Dermis microvascular lymphatic vessel endothelial cell (primary cell): ENCODE measurements at places on chromosomes 2 and 18.

GRCh38 chr2:30823452-30823851 is 16.2 kb upstream of the CAPN13 start:
- DNase-seq: no peak

DNA sequence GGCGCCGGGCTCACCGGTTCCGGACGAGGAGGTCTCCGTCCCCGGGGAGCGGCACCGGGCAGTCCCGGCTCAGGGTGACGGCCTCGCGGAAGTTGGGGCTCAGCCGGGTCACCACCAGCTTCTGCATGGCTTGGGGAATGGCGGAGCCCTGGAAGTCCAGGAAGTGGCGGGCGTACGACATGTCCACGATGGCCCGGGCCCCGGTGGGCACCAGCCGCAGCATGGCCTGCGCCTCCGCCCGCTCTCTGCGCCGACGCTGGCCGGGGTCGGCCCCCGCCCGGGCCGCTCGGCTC is 157 bp downstream of the PTGR3 start:
- no peak for DNase-seq

- no peak for DNase-seq
Observed at GRCh38 chr18:55748227-55748738, 160.3 kb upstream of the TCF4 start.

- DNase-seq: peak; percentile 10
Observed at GRCh38 chr18:68874361-68874760, 76.5 kb downstream of the CCDC102B start.

DNA sequence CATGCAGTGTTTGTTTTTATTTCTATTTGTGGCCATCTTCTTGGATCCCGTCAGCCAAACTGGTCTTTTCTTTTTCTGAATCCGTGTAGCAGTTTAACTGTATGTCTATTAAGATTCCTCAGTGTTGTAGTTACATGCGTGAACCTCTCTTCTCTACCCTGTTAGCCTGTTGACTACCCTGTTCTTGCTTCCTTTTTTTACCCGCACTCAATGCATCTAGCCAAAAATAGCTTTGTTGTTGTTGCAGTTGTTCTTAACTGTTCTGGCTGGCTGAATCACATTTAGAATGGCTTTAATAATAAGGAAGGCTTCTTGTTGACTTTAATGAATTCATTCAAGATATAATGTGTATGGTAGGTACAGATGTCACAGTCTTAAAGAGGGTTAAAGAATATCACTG is 137.1 kb downstream of the LCLAT1 start:
- no peak for DNase-seq

DNA sequence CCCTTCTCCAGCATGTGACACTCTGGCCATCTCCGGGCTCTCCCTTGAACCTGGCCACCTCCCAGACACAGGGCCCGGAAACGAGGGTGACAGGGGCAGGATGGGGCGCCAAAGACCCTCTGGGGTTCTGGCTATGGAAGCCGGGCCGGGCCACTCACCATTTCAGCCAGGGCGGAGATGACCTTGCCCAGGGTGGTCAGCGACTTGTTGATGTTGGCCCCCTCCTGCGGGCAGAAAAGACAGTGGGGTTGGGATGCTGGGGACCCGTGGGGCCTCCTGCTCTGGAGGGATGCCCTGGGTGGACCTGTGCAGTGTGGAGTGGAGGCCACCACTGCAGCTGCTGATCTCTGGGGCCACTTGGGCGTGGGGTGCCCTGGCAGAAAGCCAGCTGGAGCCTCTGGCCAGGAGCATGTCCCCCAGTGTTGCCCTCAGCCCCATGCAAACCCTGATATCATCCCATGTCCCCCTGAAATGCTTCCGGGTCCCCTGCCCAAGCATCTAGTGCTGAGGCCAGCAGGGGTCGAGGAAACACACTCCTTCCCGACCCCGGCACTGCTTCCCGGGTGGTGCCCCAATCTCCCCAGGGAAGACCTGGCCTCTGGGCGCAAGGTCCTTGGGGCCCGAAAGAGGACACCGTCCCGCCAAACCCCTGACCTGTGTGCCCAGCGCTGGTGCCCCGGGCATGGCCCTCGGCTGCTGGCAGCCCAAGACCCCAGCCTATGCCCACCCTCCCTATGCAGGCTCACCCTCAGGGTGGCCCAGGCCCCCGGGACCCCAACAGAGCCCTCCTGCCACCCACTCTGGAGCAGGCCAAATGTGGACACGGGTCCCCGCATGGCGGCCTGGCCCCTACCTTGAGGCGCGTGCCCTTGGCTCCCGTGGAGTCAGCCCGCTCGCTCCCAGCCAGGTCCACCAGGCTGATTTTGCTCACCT is 36.9 kb downstream of the KIF1A start:
- no peak for DNase-seq

- no peak for DNase-seq
Observed at GRCh38 chr18:9139400-9140039, 2.9 kb downstream of the ANKRD12 start.

DNA sequence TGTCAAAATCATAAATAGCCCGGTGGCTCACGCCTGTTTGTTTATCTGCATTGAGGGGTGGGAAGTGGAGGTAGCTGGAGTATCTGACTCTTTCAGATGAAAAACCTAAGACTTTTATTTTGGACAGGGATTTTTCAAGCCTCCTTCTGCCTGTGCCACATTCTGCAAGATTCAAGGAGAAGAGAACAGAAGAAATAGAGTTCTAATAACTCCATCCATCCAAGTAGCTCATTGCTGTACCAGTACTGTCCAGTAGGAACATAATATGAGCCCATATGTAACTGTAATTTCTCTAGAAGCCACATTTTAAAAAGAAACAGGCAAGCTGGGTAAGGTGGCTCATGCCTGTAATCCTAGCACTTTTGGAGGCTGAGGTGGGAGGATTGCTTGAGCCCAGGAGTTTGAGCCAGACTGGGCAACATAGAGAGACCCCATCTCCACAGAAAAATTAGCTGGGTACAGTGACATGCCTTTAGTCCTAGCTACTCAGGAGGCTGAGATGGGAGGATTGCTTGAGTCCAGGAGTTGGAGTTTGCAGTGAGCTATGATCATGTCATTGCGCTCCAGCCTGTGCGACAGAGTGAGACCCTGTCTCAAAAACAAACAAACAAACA is 35.4 kb upstream of the NT5DC4 start:
- DNase-seq: no peak

DNA sequence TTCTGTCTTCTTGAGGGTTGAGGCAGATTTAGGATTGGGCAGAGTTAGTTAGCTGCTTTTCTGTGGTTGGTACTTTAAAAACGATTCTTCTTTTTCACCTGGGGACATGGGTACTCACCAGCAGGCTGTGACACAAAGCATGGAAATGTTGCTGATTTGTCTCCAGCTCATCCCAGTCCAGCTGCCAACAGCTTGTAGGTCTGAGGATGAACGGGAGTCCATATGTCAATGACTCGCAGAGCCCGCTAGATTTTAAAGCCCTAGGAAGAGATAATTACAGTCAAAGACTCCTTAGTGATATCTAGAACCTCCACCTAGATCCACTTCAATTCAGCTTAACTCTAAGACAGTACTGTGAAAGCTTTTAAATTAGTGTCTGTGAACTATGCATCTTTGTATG is 20.8 kb downstream of the DOK1 start:
- DNase-seq: no peak

GRCh38 chr2:53353135-53354114 is 414.2 kb upstream of the CHAC2 start:
- DNase-seq: no peak

DNA sequence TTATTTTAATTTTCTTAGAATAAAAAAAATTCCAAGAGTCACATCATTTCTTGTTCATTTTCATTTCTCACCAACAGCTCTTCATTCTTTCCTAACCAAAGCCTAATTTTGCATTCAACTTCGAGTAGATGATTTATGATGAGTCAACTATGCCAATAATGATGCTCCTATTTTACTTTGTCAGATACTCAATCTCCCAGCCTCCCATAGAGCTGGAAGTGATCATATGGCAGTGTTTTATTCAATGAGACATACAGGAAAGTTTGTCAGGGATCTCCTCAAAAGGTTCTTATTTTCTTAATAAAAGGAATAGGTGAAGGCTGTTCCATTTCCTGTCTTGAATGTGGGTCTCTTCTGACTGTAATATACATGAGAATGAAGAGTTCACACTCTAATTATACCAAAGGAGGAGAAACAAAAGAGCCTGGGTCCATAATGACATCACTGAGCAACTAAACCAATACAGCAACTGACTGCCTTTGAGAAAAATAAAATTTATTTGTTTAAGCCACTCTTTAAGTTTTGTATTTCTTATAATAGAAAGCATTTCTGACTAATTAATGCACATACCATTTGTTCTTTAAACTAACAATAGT is 231.2 kb upstream of the CYP26B1 start:
- DNase-seq: no peak

GRCh38 chr2:39095624-39096023 is 25.2 kb downstream of the SOS1 start:
- no peak for DNase-seq

DNA sequence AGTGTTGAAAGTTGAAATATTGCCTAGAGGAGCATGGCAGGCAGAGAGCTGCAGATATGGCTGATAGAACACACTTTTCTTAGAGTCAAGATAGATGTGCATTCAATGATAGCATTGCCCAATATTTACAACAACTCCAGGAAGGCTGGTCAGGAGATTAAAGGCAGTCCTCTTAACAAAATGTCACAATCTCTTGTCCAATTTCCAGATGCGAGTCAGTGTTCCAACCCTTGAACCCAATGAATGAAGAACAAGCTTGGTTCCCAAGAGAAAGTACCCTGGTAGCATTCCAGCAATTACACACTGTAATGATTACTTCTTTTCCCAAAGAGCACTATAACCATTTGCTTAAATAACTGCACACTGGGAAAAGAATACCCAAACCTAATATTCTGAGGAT is 839.4 kb upstream of the VRK2 start:
- no peak for DNase-seq

- DNase-seq: no peak
Observed at GRCh38 chr2:71560638-71561011, 107.3 kb downstream of the DYSF start.

GRCh38 chr18:79600596-79600995 is 79.0 kb upstream of the CTDP1 start:
- no peak for DNase-seq

DNA sequence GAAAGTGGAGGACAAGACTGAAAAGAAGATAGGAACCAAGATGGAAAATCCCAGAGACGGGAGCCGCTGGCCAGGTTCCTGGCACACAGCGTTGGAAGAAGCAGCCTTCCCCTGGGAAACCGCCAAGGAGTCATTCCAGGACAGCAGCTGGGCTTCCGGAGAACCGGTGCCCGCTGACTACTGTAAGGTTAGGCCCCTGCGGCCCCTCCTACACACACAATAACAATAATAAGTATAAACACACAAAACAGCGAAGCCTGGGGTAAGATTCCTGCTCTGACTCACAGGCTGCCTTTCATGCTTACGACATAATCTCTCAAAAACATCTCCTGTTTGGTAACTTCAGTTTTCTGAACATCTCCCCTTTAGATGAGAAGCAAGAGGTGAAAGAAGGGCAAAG is 28.1 kb upstream of the MYCN start:
- DNase-seq: peak; percentile 93

- no peak for DNase-seq
Observed at GRCh38 chr2:8500124-8501054, 181.5 kb upstream of the ID2 start.

- no peak for DNase-seq
Observed at GRCh38 chr2:126942427-126943203, 43.9 kb downstream of the TEX51 start.

- no peak for DNase-seq
Observed at GRCh38 chr2:67792191-67792590, 270.6 kb downstream of the C1D start.

DNA sequence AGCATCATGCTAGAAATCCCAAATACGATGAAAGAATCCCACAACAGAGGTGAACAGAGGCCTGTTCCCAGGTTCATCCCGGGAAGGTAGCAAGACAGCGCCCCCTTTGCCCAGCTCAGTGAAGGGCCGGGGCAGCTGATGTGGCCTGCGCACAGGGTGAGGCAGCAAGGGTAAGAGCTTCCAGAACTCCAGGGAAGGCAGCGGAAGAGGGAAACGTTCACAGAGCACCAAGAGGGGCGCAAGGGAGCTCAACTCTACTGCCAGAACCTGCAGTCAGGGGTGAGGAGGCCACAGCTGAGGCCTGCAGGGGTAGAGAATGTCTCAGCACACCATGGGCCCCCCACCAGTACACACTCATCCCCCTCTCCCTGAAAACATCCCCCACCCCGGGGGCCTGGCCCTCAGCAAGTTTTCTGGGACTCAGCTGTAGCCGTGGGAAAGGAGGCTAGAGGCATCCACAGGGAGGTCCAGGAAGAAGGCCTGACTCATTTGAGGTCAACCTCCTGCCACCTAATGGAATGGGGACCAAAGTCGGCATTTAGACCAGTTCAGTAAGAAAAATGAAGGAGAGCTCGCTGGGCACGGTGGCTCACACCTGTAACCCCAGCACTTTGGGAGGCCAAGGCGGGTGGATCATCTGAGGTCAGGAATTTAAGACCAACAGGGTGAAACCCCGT is 95.6 kb upstream of the ASAP2 start:
- DNase-seq: no peak

DNA sequence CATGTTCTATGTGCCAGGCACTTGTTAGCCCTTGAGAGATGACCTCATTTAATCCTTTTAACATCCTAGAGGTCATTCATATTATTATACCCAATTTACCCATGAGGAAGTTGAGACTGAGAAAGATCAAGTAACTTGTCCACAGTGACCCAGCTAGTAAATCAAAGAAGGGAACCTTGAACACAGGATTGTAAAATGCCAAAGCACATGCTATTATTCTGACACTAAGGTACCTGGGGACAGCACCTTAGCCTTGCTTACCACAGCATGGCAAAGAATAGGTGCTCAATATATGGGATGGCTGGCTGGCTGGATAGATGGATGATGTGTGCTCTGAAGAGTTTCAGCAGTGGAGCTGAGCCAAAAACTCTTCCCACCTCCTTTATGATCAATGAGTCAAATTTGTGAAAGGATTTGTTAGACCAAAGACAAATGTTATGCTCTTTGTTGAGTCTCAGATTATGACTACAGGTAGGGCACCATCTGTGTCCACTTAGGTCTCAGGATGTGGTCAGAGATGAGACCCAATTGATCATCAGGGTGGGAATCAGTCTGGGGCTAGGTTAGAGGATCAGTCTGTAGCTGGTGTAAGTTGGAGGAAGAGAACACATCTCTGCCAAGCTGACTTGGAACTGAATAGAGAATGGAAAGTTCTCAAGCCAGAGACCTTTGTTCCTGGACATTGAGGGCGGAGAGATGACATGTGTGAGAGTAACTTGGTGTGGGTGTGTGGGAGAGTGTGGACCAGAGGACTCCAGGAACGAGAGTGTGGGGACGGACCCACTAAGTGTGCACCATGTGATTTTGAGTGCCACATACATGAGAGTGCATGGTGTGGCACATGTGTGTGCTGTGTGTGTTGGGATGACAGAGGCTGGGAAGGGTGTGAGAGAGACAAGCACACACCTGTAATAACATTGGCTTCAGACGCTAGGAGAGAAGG is 16.3 kb upstream of the PKDCC start:
- DNase-seq: no peak
